ENCODE measurements at places on chromosomes 11 and 22.
A peak's percentile ranks its signal among the peaks of the same experiment; 100 is the strongest.

DNA sequence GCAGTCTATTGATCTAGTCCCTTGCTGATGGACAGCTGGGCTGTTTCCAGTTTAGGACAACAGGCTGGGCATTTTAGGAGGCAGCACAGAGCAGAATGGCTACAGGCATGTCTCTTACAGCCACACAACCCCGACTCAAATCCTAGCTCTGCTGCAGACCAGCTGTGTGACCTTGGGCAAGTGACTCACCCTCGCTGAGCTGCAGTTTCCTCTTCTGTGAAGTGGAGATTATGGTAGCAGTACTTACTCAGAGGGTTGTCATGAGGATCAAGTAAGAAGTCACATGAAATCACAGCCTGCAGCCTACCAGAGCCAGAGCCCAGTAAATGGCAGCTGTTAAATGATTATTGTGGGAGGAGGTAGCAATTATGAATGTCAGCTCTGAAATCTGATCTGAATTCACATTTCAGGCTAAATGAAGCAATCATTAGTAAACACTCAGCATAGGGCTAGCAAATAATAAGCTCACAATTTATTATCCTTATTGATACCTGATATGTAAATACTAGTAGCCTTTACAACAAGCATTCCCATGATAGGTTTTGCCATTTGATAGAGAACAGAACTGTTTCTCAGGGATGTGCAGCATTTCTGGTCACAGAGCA is 58.9 kb downstream of the MYEOV start:
- DNase-seq, result no peak

- no peak for DNase-seq
Observed at GRCh38 chr22:50218996-50219727, 18.4 kb downstream of the SELENOO start.

GRCh38 chr11:132541794-132542193 is 990.5 kb downstream of the OPCML start:
- no peak for DNase-seq

DNA sequence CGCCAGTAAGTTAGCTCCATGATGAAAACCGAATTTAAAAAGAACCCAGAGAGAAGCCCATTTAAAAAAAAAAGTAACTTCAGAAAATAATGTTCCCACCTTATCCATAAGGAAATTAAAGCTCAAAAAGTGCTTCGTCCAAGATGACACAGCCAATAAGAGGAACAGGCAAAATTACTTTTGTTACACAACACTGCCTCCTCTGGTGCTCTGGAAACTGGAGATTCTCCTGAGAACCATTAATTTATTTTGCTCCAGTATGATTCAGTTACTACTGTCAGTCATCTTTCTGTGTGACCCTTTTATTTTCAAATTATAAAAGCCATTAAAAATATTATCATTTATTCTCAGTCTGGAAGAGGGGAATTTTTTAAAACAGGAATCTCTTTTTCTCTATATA is 2.0 kb downstream of the IFT27 start:
- DNase-seq, result no peak

- DNase-seq, result no peak
Observed at GRCh38 chr11:73429121-73429750, 53.0 kb downstream of the RELT start.

DNA sequence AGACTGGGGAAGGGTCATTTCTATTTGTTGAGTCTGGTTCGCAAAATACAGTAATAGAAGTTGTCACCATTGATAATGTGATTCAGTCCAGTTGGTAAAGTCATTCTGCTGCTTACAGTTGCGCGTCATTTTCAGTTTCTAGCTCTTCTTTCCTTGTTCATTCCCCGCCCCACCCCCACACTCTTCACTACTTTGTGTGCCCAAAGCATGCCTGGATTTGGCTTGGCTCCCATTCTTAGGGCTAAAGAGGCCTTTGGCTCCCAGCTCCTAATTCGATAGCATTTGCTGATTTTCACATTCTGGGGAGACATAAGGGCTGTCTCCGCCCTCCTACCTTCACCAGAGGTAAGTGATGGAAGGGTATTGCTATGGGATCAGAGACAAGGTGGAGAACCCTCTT is 43.0 kb downstream of the CECR2 start:
- no peak for DNase-seq

GRCh38 chr11:4026389-4026788 is 68.2 kb upstream of the RRM1 start:
- no peak for DNase-seq

DNA sequence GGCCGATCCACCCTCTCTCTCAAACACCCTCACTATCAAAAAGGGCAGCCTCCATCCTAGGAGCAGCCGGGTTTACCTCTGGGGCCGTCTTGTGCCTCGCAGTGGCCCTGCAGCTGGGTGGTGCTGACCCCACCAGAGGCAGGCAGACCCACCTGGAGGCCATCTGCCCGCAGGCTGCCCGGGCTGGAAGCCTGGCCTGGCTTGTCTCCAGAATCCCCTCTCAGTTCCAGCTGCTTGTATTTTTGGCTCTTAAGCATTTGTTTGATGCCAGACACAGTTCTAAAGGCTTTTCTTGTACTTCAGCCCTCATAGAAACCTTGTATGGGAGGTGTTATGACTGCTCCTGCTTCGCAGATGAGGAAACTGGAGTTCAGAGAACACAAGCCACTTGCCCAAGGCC is 4.2 kb upstream of the NFAM1 start:
- no peak for DNase-seq

- peak; percentile 39 for DNase-seq
Observed at GRCh38 chr11:119356349-119357031, 10.0 kb upstream of the MFRP start.

GRCh38 chr22:27996981-27997380 is 77.9 kb upstream of the PITPNB start:
- no peak for DNase-seq

- no peak for DNase-seq
Observed at GRCh38 chr11:115298300-115299012, 205.8 kb downstream of the CADM1 start.

GRCh38 chr11:124732230-124732629 is 7.5 kb upstream of the NRGN start:
- DNase-seq, result no peak

All from stimulated activated CD8-positive, alpha-beta memory T cell treated with anti-CD3 and anti-CD28 coated beads, Interleukin-2, amount 100 ng/mL, for 1 hour (primary cell).